ENCODE measurements at places on chromosomes 4 and X.

GRCh38 chr4:128355305-128355704, 67.7 kb upstream of the PGRMC2 start:
- DNase-seq = no peak

- DNase-seq = no peak
Measured at GRCh38 chr4:165191814-165192499, 15.4 kb upstream of the KLHL2 start.

DNA sequence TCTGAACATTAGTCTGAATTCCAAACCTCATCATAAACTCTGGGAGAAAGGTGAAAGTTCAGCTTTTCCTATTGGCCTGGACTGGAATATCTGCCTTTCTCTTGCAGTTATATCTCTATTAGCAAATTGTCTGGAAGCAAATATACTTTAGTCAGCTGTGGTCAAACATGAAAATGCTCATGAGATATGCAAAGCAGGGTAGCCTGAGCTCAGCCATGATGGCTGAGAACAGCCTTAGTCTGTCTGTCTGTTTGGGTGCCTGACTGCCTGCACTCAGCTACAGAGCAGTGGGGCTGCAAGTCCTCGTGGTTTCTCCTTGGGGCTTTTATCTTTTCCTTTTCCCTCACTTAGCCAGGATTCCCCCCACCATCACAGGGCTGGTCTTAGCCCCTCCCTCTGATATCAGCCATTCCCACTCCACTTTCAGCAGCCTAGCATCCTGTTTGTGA, 19.5 kb upstream of the PGRMC2 start:
- DNase-seq = no peak

DNA sequence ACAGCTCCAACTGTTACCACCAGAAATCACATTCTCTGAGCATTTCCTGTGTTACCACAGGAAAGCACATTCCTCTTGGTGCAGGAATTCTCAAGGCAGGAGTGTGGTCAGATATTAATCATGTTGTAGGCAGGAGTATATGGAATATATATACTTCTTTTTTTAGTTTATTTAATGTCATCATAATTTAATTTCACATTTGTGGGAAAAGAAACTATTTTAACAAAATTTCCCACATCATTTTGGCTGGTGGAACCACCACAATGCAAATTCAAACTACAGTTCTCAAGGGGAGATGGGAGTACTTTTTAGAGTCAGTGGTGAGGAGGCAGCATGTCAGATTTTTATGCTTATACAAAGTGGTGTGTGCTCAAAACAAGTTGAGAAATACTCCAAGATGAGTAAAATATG, 139.0 kb downstream of the ATP10D start:
- DNase-seq = peak; percentile 68

GRCh38 chrX:15269120-15269519, 763 bp downstream of the ASB9 start:
- no peak for DNase-seq

DNA sequence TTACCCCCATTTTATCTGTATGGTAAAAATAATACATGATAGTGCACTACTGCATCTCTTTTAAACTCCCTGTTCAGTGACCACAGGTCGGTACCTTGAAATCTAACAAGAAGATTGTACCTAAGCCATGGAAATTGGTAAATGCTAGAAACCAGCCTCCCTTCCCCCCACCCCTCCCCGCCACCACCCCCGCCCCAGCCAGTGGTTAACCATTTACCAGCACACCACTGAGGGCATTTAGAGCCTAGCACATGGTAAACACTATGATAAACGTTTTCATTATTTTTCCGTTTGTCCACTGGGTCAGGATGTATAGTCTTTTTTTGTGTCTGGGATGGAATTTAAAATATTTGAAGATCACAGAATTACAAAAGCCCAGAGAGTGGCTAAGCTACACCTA, 703 bp upstream of the FTSJ1 start:
- DNase-seq = no peak

DNA sequence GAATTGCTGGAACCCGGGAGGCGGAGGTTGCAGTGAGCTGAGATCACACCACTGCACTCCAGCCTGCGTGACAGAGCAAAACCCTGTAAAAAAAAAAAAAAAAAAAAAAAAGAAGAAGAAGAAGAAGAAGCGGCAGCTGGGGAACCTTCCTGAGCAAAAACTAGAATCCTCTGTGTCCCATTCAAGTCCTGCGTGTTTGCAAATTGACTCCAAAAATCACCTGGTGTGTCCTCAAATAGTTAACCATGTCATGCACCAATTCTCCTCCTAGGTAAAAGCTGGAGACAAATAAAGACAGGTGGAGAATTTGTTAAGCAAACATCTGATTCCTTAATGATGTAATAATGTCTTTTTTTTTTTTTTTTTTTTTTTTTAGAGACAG, 31.9 kb upstream of the ASMTL start:
- no peak for DNase-seq

GRCh38 chr4:146975036-146975435, 29.4 kb upstream of the TTC29 start:
- DNase-seq = no peak

GRCh38 chr4:110184140-110184790, 14.2 kb downstream of the ELOVL6 start:
- DNase-seq = no peak

- no peak for DNase-seq
Measured at GRCh38 chr4:20297783-20298182, 46.1 kb downstream of the SLIT2 start.

Data from brain microvascular endothelial cell (primary cell).